HTR-8/SVneo (cell line): ENCODE measurements at places on chromosomes 1 and 21.

DNA sequence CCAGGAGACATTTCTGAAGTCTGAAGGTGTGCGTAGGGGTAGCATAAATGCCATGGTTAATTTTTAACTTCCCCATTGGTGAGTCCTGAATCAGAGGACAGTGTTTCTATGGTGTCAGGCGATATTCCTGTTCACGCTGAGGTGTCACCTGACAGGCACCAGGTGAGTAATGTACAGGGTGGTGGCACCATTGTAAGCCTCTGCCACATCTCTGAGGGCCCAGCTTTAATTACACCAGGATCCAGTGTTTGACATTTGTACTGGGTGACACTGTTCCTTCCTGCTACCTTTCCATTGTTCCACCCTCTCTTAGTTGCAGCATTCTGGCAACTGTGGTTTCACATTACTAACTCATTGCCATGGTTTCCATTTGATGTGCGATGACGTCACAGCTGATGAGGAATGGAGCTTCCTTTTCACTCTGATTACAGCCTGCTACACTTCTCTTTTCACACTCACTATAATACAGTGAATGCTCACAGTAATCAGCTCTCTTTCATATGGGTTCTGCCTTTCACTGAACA lies 40.6 kb upstream of the MARK1 start:
- peak; percentile 11 for DNase-seq

DNA sequence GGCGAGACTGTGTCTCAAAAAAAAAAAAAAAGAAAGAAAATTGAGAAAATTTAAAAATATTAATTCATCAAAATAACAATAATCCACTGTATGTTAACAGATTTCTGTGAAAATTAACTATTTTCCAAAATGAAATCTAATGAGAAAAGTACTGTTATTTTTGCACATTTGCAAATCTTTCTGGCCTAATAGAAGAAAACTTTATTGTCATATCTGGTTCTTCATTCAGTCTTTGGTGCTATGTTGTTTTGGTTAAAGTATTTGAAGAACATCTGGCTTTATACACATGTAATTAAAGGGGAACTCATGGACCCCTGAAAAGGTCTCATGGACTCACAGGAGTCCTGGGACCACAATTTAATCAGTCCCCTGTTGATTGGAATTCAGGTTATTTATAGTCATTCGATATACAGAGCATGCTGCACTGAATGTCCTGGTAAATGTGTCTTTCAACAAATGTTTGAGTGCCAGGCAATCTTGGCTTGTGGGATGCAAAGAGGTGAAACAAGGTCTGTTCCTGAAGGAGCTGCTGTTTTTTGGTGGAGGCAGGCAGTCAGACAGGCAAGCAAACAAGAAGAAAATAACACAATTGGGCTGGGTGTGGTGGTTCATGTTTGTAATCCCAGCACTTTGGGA lies 9.0 kb downstream of the AK4 start:
- DNase-seq, result no peak

DNA sequence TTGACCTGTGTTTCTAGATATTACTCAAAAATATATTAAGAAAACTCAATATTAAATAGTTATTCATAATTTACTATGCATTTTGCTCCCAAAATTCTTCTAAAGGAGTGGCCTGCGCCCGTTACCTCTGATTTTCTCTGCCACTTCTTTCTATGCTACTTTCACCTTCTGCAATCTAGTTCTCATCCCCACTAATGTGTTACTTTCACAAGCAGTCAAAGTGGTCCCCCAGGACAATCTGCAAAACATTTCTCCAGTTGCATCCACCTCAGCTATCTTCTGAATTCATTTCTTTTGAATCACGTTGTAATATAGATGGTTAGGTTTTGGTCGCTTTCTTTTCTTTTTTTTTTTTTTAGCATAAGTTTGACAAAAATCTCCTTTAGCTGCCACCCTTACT lies 13.4 kb downstream of the INSL5 start:
- no peak for DNase-seq

- DNase-seq, result no peak
Measured at GRCh38 chr1:77355010-77355409, 73.2 kb downstream of the AK5 start.

GRCh38 chr1:117275055-117275454 lies 64.3 kb upstream of the VTCN1 start:
- no peak for DNase-seq

DNA sequence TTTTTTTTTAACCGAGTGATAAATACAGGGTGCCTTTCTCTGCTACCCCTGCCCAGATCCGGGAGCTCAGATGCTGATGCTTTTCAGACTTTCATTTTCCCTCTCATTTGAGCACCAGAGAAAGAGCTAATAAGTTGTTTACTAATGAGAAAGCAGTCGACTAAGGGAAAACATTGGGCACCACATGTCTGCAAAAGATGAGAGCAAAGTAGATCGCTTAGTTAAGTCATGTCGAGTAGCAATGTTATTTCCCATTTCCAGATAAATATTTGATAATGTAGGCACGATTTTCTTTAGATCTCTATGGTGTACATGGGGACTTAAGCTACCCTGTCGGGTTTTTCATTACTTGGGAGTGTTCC lies 1.2 kb downstream of the PKN2 start:
- DNase-seq, result no peak

DNA sequence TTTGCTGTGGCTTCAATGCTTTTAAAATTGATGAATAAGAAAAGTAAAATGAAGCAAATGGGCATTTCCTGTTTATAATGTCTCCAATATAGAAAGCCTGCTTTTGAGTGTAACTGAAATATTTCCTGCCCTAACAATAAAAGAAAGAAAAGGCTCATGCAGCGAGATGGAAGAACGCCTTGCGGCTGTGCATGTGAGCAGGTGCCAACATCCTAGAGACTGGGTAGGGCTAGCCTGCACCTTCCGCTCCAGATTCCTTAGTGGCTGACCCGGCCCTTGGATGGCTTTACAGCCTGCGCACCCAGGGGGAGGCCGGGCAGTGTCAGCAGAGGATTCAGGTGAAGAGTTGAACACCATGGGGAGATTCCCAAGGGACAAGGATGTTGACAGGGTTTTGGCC lies 21.8 kb downstream of the CNIH3 start:
- DNase-seq, result no peak

DNA sequence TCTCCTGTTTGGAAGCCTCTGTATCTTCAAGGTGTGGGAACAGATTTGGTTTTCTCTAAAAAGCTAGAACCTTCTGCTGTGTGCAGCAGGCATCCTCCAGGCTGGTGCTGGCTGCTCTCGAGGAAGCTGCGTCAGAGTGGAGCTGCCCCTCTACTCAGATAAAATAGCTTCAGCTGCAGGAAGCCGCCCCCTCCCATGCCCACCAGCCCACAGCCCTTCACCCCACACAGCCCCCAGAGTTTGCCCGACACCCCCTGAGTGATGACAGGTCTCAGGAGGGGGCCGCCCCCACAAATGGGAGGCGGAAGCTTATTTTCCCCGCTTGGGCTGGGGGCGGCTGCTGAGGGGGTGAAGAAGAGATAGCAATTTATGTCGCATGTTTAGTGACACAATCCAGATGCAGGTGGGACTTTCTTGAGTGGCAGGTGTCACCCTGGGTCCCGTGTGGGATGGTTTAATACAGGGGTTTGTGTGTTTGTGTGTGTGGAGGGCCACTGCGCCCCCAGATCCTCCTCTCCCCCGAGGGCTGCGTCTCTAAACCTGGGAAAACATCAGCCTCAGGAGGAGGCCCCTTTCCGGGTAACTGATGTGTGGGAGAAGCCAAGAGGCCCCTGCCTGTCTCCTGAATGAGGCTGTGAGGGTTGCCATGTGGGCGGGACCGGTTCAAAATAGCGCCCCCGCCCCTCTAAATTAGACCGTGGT lies 55.4 kb downstream of the STUM start:
- DNase-seq, result no peak
